ENCODE measurements at places on chromosomes 1 and 21. TPM values are rescaled to one million over a fixed set of nuclear protein-coding genes. Genes with fewer than 3 reads are reported as not detected.

Gene TLR5
- polyA plus RNA-seq, result 0.46 TPM

Gene ABCA4
- not detected for polyA plus RNA-seq

Gene EVA1C
- polyA plus RNA-seq, result 39.1 TPM

Gene CRNN
- polyA plus RNA-seq, result 3.1 TPM

Gene DDOST
- polyA plus RNA-seq, result 119 TPM

Gene TRAF3IP3
- 2.2 TPM for polyA plus RNA-seq

Gene GBP6
- not detected for polyA plus RNA-seq

Gene BCAN
- not detected for polyA plus RNA-seq

Gene MX2
- polyA plus RNA-seq, result 22.8 TPM

Gene PTGS2
- 0.65 TPM for polyA plus RNA-seq

Gene PRAMEF25
- not detected for polyA plus RNA-seq

Gene CR1L
- not detected for polyA plus RNA-seq

Gene PADI1
- polyA plus RNA-seq, result 98.2 TPM

Gene KRTAP7-1
- not detected for polyA plus RNA-seq

Gene OR2M3
- polyA plus RNA-seq, result not detected

Gene GNG4
- 4.6 TPM for polyA plus RNA-seq

Gene SASS6
- polyA plus RNA-seq, result 1.7 TPM

Gene FCGR2B
- polyA plus RNA-seq, result 2.2 TPM

Gene KRTAP12-2
- polyA plus RNA-seq, result not detected

Gene KRTAP13-2
- not detected for polyA plus RNA-seq

Gene REG4
- polyA plus RNA-seq, result 0.18 TPM

Gene KNCN
- not detected for polyA plus RNA-seq

Gene TFB2M
- 12.1 TPM for polyA plus RNA-seq

Gene PROK1
- polyA plus RNA-seq, result 1.5 TPM

Gene SPRR1B
- polyA plus RNA-seq, result not detected

Gene KLHDC7A
- 1.9 TPM for polyA plus RNA-seq

Gene ZNF695
- polyA plus RNA-seq, result 0.63 TPM

Gene PGLYRP3
- polyA plus RNA-seq, result 1.6 TPM
